AG20443 (cell line): ENCODE measurements at places on chromosomes 12 and 14.

DNA sequence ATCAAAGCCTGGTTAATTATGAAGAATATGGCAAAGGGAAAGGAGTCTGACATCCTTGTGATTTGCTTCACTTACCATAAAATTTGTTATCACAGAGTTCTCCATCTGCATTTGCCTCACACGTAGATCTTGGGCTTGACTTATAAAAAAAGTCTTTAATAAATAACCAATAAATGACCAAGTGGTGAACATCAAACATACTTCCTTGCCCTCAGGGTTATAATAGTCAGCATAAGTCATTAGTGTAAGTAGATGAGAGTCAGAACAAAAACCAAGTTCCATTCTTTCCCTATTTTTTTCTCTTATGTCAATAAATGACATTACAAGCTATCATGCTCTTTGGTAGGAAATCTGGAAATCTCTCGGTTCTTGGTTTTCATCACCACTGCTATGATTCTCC lies 635.4 kb upstream of the ATXN7L3B start:
- no peak for DNase-seq

DNA sequence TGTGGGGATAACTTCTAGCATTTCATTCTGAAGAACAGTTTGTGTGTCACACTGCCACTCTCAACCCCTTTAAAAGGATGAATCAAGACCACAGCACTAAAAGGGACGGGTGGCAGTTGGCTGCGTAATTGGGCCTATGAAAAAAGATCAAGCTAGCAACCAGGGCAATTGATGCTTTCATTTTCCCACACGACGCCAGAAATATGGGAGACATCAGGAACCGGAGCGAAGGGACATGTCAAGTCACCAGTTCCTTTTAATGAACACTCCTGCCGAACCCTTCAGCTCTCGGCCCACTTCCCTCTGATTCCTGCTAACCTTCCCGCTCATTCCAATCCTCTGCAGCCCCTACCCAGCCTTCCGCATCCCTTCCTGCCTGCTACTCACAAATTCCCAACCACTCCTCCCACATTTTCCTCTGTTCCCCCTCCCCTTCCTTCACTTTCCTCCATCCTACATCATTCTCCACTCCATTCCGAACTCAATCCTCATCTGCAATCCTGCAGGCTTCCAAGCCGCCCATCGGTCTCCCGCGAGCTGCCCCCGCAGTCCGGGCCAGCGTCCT lies 753 bp downstream of the CSRNP2 start:
- DNase-seq, result peak; percentile 45

DNA sequence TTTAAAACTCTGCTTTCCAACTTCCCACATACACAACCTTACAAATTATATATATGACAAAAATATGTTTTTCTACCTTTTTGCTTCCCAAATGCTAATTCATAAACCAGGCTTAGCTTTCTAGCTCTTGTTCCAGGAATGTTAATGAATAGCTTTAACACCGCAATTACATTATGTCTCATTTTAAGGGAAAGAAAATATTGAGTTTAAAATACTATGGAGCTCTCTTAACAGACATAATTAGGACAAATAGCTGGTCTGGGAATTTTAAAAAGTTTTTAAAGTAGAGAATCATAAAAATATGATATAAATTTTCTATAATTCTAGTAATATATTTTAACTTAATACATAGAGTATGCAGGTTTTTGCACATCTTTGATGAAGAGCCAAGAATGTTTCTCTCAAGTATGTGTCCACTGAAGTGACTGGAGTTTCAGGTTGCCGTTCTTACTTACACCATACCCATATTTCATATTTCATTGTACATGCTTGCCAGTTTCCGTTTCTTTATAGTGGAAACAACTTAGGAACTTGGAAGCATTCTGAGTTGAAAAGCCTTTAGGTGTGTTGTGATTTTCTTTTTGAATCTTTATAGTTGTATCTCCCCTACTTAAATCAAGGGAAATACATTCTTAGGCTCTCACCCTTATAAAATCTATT lies 90.6 kb upstream of the SLCO1C1 start:
- DNase-seq, result no peak

- DNase-seq, result no peak
Measured at GRCh38 chr14:72523424-72524294, 370.2 kb downstream of the DPF3 start.

DNA sequence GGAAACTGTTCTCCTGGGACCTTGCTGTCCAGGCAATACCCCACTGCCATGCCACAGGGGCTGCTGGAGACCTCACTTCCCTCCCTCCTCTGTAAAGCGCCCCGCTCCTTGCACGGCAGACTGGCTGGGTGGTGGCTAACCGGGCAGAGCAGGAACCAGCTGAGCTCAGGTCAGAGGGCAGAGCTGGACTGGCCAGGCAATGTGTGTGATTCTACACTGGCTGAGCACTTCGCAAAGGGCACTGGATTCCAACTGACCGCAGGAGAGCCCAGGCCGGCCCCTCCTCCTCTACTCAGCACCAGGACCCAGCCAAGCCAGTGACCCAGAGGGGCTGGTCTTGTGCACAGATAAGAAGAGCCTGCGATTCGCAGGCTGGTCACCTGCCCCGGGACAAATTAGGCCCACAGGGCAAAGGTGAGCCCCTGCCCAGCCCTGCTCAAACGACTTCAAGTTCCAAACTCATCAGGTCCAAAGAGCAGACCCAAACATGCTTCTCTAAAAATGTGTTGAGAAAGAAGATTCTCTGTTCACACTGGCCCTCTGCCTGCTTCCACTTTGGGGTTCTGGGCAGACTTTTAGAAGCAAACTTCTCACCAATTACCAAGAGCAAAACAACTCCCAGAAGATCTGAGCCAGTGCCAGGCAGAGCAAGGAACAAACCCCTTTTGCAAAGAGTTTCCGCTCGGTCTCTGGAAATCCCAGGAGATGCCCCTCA lies 54.9 kb upstream of the DIO3 start:
- DNase-seq, result no peak

DNA sequence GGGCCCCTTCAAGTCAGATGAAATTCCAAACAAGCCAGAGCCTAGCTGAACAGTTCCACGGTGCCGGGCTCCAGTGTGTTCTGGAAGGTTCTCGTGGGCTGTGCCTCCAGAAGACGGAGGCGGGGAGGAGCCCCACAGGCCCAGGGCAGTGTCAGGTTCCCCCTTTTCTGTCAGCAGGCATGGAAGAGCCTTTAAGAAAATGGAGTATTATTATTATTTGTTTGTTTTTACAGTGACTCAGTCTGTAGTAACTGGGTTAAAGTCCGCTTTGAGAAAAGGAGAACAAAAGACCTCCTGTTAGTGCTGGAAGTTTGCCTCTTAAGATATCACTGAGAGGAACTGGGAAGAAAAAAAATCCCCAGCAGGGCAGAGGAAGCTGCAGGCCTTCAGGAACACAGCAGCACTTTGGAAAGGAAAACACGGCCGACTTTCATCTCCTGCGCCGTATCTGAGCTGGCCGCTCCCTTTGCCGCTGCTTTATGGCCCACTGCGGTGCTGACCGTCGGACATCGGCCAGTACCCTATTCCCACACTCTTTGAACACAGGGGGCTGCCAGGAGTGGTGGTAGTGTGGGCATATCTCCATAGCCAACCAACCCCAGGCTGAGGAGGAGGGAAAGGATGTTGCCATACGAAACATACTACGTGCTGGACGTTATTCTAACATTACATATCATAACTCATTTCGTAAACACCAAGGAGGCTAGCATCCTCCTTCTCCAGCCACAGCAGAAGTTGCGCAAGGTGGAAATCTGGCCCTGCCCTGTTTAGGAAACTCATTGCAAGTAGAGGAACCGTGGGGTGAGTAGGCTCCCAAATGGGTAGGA lies 194.0 kb downstream of the ZFP36L1 start:
- peak; percentile 61 for DNase-seq

DNA sequence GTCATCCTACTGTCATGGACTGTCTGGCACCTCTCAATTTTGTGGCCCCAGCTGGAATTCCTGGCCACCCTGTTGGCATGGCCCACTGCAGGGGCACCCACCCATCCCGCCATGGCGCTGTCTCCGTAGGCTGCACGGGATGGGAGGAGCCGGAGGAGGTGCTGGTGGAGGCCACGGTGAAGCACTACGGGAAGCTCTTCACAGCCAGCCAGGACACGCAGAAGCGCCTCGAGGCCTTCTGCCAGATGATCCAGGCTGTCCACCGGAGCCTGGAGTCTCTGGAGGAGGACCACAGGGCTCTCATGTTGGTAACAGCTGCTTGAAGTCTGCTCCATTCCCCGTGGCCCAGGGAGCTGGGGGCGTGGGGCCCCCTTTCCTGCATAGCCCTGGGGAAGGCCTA lies 3.9 kb downstream of the CCDC197 start:
- peak; percentile 36 for DNase-seq

DNA sequence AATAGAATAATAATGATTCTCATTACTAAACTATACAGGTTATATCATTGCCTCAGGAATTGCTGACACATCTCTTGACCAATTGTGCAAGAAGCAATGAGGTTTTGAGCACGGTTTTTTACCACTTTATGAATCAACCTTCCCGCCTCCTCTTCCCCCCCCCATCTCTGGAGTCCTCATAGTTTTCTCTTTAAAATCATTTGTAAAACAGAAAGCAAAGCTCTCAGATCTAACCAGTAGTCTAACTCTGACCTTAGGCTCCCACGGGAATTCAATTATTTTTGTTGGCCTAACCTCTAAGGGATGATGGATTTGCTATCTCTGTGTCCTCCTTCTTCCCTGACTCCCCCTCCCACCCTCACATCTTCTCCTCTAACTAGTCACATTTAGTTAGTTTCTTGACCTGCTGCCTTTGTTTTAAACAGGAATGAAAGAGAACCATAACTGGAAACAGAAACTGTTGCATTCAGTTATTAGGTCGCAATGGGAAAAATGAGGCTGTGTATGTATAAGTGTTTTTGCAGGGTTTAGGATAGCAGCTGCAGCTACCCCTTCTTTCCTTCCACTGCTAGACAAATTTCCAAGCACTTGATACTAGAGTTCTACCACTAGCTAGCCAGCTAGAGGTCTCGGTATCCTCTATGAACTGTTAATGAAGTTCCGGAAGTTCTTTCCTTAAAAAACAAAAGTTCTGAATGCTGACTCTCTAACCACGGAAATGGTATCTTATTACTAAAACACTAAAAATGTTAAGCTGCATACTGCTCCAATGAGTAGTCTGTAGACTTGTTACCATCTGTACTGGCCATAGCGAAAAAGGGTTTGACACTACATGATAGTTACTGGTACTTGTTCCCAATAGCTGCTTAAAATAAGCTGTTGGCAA lies 65.4 kb downstream of the TAOK3 start:
- DNase-seq, result peak; percentile 76

GRCh38 chr14:93510056-93510455 lies 79.3 kb downstream of the UNC79 start:
- DNase-seq, result no peak

DNA sequence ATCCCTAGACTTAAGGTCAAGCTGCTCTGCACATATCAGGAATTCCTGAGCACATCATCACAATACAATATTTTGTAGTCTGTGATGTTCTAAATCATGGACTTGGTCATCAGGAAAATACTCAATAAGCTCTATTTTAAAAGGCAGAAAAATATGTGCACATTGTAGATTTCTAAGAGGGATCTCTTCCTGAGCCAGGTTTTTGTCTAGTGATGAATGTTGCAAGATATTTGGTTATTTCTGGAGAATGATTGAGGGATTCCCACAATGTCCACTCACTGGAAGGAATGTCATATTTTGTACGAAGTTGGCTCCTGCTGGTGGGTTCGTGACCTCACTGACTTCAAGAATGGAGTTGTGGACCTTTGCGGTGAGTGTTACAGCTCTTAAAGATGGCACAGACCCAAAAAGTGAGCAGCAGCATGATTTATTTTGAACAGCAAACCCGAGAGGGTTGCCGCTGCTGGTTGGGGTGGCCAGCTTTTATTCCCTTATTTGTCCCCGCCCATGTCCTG lies 300.9 kb upstream of the DCN start:
- DNase-seq, result no peak

GRCh38 chr12:31560516-31560915 lies 30.4 kb downstream of the DENND5B start:
- DNase-seq, result no peak

- DNase-seq, result no peak
Measured at GRCh38 chr14:100275214-100275613, 31.0 kb downstream of the SLC25A29 start.

DNA sequence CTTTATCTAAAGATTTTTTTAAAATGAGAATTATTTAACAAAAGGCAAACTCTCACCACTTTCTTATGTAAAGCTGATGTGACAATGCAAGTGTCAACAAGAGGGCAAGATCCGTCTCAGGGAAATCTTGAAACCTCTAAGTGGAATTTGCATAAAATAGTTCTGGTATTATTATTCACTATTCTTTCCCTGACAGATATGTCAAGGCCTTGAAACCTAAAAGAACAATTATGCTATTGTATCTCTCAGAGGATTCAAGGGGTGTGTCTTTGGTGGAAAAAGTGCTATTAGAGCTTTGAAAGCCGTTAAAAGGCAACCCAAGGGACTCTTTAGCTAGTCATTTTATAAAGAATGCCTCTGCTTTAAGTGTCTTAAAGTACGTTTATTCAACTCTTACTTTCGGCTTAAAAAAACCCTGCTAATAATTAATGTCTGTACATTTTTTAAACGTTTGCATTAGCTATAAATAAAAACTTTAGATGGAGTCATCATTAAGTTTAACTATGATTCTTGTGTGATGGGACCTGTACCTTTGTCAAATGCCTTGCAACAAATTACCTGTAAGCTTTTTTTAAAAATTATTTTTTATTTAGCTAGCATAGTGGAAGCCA lies 585.5 kb downstream of the VRK1 start:
- DNase-seq, result no peak

GRCh38 chr12:97609957-97610356 lies 147.4 kb downstream of the RMST start:
- DNase-seq, result no peak

GRCh38 chr12:27861428-27862167 lies 81.6 kb upstream of the MANSC4 start:
- no peak for DNase-seq

GRCh38 chr12:6620137-6620884 lies 13.1 kb upstream of the CHD4 start:
- DNase-seq, result peak; percentile 69

- DNase-seq, result no peak
Measured at GRCh38 chr12:65761301-65761700, 63.0 kb upstream of the HMGA2 start.

- no peak for DNase-seq
Measured at GRCh38 chr14:81430235-81430634, 30.1 kb upstream of the STON2 start.

DNA sequence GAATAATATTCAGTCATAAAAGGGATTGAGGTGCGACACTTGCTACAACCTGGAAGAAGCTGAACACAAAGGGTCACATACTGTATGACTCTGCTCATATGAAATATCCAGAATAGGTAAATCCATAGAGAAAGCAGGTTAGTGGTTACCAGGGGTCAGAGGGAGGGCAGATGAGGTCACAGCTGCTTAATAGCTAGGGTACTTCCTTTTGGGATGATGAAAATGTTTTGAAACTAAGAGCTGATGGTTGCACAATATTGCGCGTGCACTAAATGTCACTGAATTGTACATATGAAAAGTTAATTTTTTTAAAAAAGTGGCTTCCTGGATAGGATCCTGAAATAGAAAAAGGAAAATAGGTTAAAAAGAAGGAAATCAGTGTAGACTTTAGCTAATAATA lies 23.8 kb downstream of the NEUROD4 start:
- DNase-seq, result no peak

- DNase-seq, result no peak
Measured at GRCh38 chr14:24247422-24247821, 5.0 kb upstream of the TINF2 start.
